ENCODE measurements at places on chromosomes 2 and 18.

GRCh38 chr18:10376731-10377130, 77.7 kb upstream of the APCDD1 start:
- no peak for DNase-seq

- no peak for DNase-seq
These were observed 142.6 kb upstream of the CYP1B1 start for GRCh38 chr2:38218591-38218991.

- DNase-seq = no peak
These were observed 63.2 kb downstream of the CCBE1 start for GRCh38 chr18:59633961-59634485.

- no peak for DNase-seq
These were observed 25.8 kb upstream of the TWIST2 start for GRCh38 chr2:238821944-238822670.

- no peak for DNase-seq
These were observed 23.5 kb downstream of the MAL start for GRCh38 chr2:95048825-95049682.

- no peak for DNase-seq
These were observed 538.1 kb upstream of the GYPC start for GRCh38 chr2:126117886-126118285.

DNA sequence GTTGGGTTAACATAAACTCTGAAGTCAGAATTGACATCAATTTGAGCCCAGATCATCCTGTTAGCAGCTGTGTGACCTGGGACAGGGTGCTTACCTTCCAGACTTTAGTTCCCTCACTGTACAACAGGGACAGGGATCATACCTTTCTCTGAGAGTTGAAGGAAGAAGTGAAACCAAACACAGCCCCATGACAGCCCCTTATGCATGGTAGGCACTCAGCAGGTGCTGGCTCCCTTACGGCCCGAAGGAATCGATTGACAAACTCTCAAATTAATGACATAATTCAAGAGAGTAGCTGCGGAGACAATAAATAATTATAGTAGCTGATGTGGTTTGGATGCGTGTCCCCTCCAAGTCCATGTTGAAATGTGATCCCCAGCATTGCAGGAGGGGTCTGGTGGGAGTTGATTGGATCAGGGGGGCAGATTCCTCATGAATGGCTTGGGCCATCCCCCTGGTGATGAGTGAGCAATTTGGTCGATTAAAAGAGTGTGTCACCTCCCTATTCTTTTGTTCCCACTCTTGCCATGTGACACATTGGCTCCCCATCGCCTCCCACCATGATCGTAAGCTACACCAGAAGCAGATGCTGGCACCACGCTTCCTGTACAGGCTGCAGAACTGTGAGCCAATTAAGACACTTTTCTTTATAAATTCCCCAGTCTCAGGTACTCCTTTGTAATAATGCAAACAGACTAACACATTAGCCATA, 72.4 kb downstream of the ODC1 start:
- no peak for DNase-seq

DNA sequence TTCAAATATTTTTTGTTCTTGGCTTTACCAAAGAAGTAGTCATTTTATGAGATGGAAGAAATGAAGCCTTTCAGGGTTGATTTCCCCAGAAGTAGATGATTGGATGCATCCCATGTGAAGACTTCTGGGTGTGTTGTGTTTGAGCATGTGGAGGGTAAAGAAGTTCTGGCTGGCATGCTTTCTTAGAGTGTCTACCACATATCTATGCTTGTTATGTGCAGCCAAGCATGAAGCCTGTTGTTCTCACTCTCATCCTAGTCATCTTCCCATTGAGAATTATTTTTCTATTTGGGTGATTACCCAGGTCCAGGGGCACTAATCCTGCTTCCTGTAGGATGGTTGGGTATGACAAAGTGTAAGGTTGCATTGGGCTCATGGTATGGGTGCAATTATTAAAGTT, 472.9 kb downstream of the PTPRM start:
- DNase-seq = no peak

DNA sequence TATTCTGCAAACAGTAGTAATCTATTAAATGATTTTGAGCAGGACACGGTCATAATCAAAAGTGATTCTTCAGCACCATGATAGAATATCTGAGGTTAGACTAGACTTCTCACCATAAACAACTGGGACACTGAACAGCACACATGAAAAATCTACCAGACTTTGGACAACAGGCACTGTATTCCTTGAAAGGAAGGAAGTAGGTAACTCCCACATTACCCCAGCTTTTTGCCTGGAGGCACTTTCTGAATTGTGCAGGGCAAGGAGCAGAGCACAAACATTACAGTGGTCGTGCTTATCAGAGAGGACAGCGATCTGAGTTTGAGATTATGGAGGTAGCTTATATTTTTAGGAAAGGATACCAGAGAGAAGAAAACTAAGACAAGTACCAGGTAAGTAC, 25.3 kb upstream of the IL1RL1 start:
- no peak for DNase-seq

DNA sequence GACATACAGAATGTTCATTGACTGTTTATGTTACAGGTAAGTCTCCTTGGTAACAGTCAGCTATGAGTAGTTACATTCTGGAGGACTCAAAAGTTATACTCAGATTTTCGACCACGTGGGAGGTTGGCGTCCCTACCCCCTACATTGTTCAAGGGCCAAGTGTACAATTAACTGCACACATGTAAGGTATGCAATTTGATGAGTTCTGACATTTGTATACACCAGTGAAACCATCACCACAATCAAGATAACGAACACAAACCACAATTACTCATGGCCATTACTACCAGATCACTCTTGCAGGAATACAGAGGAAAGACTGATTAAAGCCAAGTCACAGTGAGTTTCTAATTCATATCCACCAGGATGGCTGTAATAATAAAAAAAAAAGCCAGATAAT, 39.6 kb upstream of the LDLRAD4 start:
- no peak for DNase-seq

DNA sequence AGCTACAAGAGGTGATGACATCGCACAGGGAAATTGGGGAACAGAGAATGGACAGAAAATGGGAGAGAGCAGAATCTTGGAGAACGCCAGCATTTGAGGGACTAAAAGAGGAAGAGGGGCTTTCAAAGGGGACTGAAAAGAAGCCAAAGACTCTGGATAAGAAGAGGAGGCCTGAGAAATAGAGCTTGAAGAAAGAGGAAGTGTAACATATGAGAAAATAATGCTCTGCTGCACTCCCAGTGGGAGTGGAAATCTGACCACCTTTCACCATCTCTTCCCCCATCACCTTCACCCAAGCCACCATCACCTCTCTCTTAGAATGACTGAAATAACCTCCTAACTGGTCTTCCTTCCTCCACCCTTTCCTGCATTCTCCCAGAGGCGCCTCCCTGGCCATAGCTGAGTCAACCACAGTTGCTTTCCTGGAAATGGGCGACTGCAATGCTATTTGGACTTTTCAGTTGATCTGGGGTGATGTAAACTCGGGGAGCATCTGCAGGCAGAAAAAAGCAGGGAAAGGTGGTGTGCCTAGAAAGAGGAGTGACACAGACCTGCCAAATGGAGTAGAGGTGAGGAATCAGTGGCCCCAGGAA, 16.8 kb downstream of the CXCR1 start:
- no peak for DNase-seq

DNA sequence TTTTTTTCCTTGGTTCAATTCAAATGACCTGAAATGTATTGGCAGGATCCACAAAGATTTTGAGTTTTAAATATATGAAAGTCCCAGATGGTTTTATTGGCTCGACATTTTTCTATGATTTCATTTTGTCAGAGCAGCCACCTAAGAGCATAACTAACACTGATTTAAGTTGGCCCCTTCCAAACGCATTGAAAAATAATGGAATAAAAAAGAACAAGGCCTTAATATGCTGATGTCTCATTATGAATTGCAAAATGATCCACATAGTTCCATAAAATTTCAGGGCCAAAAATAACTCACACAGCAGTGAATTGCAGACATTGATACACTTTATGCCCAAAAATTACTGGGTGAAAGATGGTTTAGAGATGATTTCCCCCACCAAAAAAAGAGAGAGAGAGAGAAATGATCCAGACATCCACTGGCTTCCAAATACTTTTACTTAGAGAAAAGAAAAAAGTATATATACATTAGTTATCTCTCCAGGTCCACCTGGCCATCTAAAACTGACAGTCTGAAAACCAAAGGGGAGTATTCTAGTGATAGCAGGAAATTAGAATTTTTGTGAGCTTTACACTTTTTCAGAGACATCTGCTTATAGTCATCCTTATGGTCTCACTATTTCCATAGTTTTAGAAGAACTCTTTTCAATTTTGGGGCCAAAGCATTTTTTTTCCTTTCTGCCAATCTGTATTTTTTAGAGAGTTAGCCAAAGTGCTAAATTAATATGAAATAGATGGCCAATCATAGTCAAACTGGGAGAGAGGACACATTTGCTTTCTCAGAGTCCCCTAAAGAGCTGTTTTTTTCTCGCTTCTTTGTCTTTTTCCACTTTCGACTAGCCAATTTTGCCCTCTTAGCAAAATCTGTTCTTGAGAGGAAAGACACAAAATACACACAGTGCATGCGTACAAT, 213.5 kb upstream of the RND3 start:
- DNase-seq = no peak

GRCh38 chr18:31386741-31387140, 10.2 kb downstream of the DSG4 start:
- DNase-seq = no peak

GRCh38 chr2:96240341-96241038, 25.3 kb downstream of the TMEM127 start:
- DNase-seq = no peak

Measured in activated CD8-positive, alpha-beta memory T cell treated with anti-CD3 and anti-CD28 coated beads, Interleukin-2, amount 10 ng/mL, durations not matched to agents 7 days and 5 days (primary cell).